Effector memory CD8-positive, alpha-beta T cell (primary cell): ENCODE measurements at places on chromosomes 13 and 19.
A peak's percentile ranks its signal among the peaks of the same experiment; 100 is the strongest.

GRCh38 chr13:66972659-66973058 lies 257.5 kb downstream of the PCDH9 start:
- no peaks in the 10 kb centered on the region for H3K4me1 ChIP-seq
- no peak overlapping the region for H3K4me3 ChIP-seq

DNA sequence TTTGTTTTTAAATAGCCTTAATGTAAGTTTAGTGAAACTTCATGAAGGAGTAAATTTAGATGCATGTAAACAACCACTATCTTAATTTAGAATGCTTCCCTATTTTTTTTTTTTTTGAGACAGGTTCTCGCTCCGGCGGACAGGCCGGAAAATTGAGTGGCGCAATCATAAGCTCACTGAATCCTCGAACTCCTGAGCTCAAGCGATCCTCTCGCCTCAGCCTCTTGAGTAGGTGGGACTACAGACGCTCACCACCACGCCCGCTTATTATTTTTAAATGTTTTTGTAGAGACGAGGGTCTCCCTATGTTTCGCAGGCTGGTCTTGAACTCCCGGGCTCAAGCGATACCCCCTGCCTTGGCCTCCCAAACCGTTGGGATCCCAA lies 1.6 kb downstream of the TEX30 start:
- H3K4me1 ChIP-seq: peaks cover 18% of the 10 kb centered on the region
- H3K36me3 ChIP-seq: peaks cover 27% of the 10 kb centered on the region
- no peak for DNase-seq
- no peak overlapping the region for H3K27ac ChIP-seq
- peak overlapping the region; percentile 92 for H3K4me3 ChIP-seq

DNA sequence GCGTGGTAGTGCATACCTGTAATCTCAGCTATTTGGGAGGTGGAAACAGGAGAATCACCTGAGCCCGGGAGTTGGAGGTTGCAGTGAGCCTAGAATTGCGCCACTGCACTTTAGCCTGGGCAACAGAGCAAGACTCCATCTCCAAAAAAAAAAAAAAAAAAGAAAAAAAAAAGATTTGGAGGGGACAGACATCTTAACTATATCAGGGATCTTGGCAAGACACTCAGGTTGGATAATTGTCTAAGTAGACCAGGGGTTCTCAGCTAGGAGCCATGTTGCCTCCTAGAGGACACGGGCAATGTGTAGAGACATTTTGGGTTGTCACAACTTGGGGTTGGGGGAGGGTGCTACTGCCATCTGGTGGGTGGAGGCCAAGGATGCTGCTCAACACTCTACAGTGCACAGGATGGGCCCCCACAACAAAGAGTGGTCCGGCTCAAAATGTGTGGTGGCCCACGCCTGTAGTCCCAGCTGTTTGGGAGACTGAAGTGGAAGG lies 1.9 kb upstream of the ZNF580 start:
- H3K4me3 ChIP-seq: peak overlapping the region; percentile 47
- H3K27ac ChIP-seq: peak overlapping the region; percentile 100
- H3K4me1 ChIP-seq: peaks cover 67% of the 10 kb centered on the region
- H3K27me3 ChIP-seq: no peaks in the 10 kb centered on the region

DNA sequence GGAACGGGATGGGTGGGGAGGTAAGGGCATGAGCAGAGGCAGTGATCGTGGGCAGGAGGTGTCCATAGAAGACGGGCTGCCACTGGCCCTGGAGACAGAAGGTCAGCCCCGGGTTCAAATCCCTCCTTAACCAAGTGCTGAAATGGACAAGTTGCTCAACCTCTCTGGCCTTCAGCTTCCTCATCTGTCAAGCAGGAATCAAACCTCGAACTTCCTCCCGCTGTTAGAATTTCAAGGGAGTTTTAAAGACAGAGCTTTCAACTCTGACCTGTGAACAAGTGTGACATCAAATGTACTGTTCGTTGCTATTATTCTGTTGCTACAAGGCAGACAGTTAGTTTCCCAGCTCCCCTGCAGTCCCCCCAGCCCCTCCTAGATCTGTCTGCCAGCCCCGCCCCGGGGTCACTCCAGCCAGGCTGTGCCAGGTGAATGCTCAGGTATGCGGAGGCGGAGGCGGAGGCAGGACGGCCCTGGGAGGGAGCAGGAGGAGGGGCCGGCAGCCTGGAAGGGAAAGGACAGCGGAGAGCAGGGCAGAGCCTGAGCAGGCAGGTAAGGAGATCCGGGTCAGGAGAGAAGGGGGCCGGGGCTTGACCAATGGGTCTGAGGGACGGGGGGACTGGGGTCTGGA lies at the start of gene EPS8L1:
EPS8L1 (plus strand) TSS at position 499 of the 628 bp plus-strand sequence. CDS start 576 bp downstream, outside the sequence.
- peaks cover 15% of the 10 kb centered on the region for H3K4me1 ChIP-seq
- H3K4me3 ChIP-seq: no peak within 1 kb of the TSS
- no peak within 1 kb of the TSS for H3K27ac ChIP-seq
- H3K36me3 ChIP-seq: peaks cover 4% of the 10 kb centered on the region
- no peak for DNase-seq
- H3K27me3 ChIP-seq: peaks cover 59% of the 10 kb centered on the region

DNA sequence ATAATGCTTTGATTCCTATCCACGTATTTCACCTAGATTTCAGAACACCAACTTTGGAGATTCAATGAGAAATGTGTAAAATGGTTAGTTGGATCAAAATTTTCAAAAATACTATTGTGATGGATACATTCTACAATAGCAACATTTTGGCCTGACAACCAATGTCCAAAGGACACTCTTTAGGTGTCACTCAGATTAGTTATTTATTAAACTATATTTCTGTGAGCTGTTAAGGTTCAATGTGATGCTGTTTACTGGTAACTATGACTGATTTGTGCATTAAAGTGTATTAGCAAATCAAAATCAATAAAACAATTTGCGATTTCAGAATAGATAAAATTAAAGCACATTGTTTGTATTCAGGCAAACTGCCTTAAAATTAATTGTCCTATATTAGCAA lies 149.8 kb downstream of the PCDH9 start:
- H3K27me3 ChIP-seq: no peaks in the 10 kb centered on the region
- no peak for DNase-seq
- no peaks in the 10 kb centered on the region for H3K4me1 ChIP-seq
- H3K27ac ChIP-seq: no peak overlapping the region
- H3K36me3 ChIP-seq: peaks cover 2% of the 10 kb centered on the region
- H3K4me3 ChIP-seq: no peak overlapping the region

DNA sequence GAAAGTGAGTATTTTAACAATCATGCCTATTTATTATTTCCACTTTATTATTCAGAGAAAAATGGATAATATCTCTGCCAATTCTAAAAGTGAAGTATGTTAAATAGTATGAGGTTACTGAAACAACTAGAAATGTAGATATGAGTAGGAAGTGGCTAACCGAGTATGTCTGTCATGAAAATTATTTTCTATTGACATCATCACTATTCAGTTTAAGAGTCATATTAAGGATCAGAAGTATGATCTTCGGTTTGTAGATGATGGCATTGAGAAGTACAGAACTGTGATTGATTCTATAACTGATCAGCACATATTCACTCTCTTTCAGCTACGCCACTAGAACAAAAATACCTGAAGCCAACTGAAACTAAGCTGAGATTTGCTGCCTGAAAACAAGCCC lies 146.4 kb upstream of the SLITRK5 start:
- H3K4me1 ChIP-seq: no peaks in the 10 kb centered on the region
- no peak for DNase-seq
- H3K27me3 ChIP-seq: no peaks in the 10 kb centered on the region
- no peak overlapping the region for H3K4me3 ChIP-seq
- H3K36me3 ChIP-seq: no peaks in the 10 kb centered on the region

- DNase-seq: peak; percentile 79
- H3K4me1 ChIP-seq: no peaks in the 10 kb centered on the region
- no peaks in the 10 kb centered on the region for H3K27me3 ChIP-seq
- no peak overlapping the region for H3K27ac ChIP-seq
- H3K36me3 ChIP-seq: peaks cover 62% of the 10 kb centered on the region
These were observed 9.5 kb downstream of the GPX4 start for GRCh38 chr19:1113030-1113985.

GRCh38 chr19:38433268-38433733 lies at the start of gene RYR1:
TSS of gene RYR1 (plus strand) at chr19:38433691. CDS start at chr19:38433830, 139 bp downstream.
- no peak for DNase-seq
- H3K4me1 ChIP-seq: peaks cover 12% of the 10 kb centered on the region
- no peak within 1 kb of the TSS for H3K27ac ChIP-seq

GRCh38 chr19:13190781-13191540 lies 40.8 kb downstream of the IER2 start:
- H3K27me3 ChIP-seq: no peaks in the 10 kb centered on the region
- peaks cover 11% of the 10 kb centered on the region for H3K4me1 ChIP-seq
- no peak overlapping the region for H3K27ac ChIP-seq
- no peak overlapping the region for H3K4me3 ChIP-seq

DNA sequence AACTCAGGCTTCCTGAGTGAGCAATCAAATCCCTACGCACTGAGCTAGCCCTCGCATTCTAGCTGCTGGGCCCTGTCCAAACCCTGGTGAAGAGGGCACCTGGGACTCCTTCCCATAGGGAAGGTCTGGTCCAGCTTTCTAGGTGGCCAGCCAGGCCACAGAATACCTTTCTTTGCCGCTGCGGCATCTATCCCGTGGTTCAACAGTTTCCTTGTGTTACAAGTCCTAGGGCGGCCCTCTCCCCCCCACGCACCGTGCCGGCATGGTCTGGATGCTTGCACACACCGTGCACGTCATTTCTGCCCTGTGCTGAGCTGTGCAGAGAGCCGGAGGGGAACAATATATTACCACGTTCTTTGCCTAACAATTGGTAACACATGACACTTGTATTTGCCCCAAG lies 164.6 kb upstream of the TSHZ3 start:
- H3K27ac ChIP-seq: no peak overlapping the region
- H3K4me3 ChIP-seq: no peak overlapping the region
- no peaks in the 10 kb centered on the region for H3K36me3 ChIP-seq
- peaks cover 4% of the 10 kb centered on the region for H3K27me3 ChIP-seq

DNA sequence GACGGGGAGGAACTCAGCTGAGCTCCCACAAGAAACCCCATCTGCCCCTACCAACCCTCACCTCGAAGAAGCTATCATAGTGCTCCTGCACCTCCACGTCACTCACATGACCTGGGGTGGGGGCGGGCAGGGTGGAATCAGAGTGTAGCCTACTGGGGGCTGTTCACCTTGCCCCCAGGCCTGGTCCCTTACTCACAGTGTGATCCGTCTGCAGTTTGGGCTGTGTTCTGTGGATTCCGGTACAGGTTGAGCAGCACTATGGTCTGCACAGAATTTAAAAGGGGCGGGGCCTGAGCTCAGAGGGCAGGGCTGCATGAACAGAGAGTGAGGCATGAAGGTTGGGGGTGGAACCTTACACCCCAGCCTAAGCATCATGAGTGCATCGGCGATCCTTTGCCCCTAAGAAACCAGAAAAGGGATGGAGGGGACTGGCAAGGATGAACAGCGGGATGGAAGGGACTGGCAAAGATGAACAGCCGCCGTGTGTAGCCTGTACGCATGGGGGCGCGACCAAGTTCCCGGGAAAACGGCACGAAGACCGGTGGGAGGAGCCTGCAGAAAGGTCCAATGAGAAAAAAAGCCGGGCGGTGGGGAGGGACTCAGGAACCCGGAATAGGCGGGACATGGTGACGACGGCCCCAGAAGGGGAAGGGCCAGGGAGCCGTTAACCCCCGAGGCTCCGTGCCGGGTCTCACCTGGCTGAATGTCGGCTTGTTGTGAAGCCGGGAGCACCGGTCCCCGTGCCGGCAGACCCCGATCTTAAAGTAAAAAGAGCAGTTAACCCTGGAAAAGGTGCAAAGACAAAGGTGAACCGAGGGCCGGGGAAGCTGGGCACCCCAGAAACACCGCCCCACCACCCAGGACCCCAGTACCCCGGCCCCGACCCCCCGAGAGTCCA lies 539 bp downstream of the U2AF1L4 start:
- peak overlapping the region; percentile 98 for H3K27ac ChIP-seq
- peak; percentile 91 for DNase-seq
- no peaks in the 10 kb centered on the region for H3K27me3 ChIP-seq
- H3K4me3 ChIP-seq: peak overlapping the region; percentile 94
- peaks cover 32% of the 10 kb centered on the region for H3K36me3 ChIP-seq
- H3K4me1 ChIP-seq: peaks cover 58% of the 10 kb centered on the region

DNA sequence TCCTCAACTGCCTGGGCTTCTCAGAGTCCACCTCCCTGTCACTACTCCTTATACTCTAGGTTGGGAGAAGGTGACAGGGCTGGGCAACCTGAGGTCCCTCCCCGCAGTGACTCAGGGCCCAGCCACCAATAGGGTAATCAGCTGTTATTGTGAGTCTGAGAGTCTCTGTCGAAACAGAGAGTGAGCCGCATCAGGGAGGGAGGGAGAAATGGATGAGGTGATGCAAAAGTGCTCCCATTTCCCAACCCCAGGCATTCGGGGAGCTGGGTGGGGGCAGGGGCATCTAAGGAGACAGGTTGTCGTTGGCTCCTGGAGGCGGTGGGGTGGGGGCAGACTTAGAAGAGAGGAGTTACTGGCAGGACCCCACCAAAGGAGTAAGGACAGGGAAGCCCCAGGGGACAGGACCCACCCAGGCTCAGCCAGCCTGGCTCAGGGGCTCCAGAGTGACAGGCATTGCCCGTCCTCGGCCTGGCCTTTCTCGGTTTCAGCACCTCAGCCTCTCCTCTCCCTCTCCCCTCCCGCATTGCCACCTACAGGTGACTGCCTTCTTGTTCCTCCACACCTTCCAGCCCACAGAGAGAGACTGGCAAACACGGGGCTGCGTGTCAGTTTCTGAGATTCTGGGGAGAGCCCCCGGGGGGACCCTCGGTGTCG lies at the start of gene DMKN:
DMKN (minus strand) TSS at position 22 of the 654 bp plus-strand sequence. CDS start 174 bp downstream, outside the sequence.
- DNase-seq: no peak
- peaks cover 68% of the 10 kb centered on the region for H3K27me3 ChIP-seq
- peaks cover 3% of the 10 kb centered on the region for H3K36me3 ChIP-seq
- no peak within 1 kb of the TSS for H3K4me3 ChIP-seq
